Mesenchymal stem cell (in vitro differentiated cells and primary cell): ENCODE measurements at places on chromosomes 12 and 14.

DNA sequence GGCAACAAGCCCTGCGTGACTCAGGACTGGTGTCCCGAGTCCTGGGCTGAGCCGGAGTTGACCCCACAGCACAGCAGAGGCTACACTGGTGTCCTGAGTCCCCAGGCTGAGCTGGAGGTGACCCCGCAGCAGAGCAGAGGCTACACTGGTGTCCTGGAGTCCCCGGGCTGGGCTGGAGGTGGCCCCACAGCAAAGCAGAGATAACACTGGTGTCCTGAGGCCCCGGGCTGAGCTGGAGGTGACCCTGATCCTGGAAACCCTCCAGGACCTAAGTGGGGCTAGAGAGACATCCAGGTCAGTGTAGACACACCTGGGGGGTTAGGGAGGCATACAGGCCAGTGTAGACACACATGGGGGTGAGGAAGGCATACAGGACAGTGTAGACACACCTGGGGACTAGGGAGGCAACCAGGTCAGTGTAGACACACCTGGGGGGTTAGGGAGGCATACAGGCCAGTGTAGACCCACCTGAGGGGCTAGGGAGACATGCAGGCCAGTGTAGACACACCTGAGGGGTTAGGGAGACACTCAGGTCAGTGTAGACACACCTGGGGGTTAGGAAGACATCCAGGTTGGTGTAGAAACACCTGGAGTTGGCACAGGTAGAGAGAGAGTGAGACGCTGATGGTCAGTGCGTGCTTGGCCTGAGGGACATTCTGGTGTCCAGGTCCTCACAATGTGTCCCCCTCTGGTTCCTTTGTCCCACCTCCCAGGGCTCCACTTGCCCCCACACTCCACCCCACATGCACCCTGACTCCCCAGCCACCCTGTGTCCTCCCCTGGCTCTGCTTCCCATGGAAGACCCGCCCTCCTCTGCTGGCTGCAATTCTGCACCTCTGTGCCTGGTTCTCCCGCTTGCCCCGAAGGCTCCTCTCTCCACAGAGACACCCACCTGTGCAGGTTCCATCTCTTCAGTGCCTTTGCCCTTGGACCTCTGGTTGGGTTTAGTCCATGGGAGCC lies 321.6 kb upstream of the SFSWAP start:
- no peak for DNase-seq

DNA sequence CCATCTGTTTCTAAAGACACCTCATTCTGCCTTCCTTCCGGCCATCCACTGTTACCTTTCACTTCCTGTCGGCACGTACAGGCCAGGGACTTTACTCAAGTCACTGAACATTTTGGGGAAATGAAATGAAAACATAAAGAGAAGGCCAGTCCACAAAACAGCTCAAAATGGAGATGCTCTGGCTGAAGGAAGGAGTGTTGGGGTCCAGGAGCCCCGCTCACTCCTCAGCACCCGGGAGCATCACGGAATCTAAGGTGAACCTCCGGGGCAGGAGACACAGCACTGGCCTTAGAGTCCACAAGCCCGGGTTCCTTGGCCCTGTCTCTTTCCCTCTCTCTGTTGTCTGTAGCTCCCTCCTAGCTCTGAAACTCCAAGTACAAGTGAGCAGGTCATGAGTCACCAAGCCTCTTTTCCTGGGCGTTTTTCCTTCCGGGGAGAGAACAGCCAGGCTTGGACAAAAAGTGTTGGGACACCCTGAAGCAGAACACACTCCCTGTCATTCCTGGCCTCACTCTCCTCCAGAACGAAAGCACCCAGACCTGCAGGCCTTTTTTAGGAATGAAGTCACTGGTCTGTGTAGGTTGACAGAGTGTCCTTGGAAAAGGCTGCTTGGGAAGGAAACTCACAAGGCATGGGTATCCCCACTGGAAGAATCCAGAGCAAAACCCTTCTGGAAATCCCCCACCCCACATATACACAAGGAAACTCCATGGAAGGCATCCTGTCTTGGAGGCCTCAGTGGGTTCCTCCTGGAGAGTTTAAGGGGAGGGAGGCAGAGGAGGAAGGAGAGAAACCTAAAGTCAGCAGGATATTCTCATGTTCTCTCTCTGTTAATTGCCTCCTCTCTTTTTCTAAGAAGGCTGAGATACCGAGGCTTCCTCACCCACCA lies 245.3 kb downstream of the ZFP36L1 start:
- peak; percentile 98 for DNase-seq

GRCh38 chr14:96592591-96593386 lies 90.6 kb downstream of the PAPOLA start:
- no peak for DNase-seq

- DNase-seq, result no peak
Observed at GRCh38 chr12:15186597-15186996, 34.6 kb downstream of the RERG start.

DNA sequence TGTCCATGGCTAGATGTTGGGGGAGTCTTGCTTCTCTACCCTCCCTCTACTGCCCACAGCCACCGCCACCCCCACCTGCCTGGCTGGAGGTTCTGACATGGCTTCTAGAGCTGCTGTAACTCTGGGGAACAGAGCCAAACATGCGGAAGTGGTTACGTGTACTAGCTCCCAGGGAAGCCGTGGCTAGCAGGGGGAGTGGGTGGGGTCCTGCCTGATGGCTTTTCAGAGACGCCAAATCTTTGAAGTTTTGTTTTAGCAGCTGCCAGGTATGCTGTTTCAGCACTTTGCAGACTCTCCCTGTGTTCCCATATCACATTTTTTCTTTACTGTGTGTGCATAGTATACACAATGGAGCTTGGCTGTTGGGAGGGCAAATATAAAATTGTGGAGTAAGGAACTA lies 150.3 kb downstream of the TGFB3 start:
- no peak for DNase-seq

GRCh38 chr12:110382683-110383082 lies 20.8 kb downstream of the ANAPC7 start:
- no peak for DNase-seq

GRCh38 chr12:4769073-4769472 lies 48.9 kb downstream of the GALNT8 start:
- DNase-seq, result no peak

DNA sequence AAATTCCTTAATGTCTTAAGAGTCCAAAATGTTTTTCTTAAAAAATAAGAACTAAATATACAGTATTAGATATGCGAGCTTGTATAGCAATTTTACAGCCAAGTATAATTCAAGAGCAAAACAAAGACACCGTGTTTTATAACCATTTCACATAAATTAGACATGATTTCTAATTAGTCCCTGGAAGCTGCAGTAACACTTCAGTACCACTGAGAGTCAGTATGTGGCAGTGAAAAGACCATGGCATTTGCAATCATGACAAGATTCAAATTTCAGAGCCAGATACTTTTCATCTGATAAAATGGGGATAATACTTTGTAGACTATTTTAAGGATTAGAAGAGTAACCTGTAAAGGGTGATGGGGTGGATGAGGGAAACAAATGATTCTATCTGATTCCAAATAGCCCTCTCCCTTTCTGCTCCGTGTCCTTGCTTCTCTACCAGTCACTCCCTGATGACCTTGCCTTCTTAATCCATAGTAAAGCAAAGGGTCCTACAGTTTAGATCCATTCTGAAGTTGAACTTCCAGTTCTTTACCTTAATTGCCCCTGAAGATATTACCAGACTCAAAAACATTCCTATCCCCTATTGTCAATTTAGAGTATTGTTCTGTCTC lies 145.4 kb upstream of the ABCD2 start:
- DNase-seq, result peak; percentile 46

DNA sequence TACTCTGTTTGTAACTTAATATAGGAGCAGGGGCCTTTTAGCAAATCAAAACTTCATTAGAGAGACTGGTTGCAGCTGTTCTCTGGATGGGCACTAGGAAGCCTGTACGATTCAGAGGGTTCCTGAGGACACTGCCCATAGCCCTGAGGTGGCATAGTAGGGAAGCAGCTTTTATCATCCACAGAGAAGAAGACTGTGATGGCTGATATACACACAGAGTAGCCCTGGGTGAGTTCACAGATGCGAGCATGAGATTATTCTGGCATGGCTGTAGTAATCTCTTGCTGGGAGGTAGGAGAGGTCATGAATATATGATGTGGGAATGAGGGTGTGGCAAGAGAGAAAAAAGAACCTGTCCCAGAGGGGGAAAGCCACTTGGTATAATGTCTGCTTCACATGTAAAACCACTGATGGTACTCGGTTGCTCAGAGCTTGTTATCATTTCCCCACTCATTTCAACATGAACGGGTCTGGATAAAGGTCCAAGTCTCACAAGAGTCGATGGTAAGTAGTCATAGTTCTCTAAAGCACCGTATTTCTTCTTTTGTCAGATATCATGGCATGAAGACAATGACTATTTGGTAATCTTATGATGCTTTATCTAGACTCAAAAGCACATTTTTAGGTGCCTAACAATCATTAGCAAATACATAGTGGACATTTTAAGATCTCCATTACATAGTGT lies 52.0 kb downstream of the PEBP1 start:
- no peak for DNase-seq

GRCh38 chr14:104244221-104245011 lies 106.0 kb downstream of the KIF26A start:
- no peak for DNase-seq

DNA sequence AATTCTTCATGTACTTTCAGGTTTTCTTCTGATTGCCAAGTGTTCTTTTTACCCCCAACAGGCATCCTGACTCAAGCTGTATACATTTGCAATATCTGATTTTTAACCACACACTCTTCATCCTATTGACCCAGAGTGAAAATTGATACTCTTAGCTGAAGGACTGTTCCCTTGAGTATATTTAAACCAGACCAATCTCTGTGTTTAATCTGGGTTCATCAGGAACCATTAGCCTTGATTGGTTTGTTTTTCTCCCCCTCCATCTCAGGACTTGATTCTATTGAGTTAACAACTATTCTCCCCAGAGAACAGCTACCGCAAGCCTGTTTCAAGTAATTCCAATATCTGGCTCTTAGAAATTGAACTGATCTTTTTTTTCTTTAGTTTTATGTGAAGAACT lies 222.3 kb upstream of the NOVA1 start:
- peak; percentile 26 for DNase-seq

- peak; percentile 40 for DNase-seq
Observed at GRCh38 chr12:59624732-59625460, 29.1 kb downstream of the SLC16A7 start.

DNA sequence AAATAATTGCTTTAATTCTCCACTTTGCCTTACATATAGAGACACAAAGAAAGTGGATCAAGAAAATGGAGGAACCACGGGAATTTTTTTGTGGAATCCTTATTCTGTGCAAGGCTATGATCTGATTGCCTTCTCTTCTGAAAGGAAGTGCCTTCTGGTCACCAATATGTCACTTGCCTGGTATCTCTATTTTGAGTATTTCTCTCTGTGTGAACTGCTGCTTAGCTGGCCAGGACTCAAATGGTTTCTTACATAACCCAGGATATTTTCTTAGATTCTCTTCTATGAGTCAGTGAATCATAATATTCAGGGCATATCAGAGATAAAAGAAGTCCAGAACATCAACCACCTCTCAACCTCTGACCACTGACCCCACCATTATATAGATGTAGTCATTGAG lies 156.1 kb downstream of the DIO2 start:
- DNase-seq, result no peak

- no peak for DNase-seq
Observed at GRCh38 chr14:68866991-68867533, 74.2 kb upstream of the ZFP36L1 start.

- DNase-seq, result no peak
Observed at GRCh38 chr12:45670346-45671065, 59.0 kb upstream of the ARID2 start.
